Body of pancreas (tissue), 4 donors: ENCODE measurements at places on chromosomes 6 and 20. TPM values are rescaled to one million over a fixed set of nuclear protein-coding genes. Genes with fewer than 3 reads are reported as not detected.

GRCh38 chr6:158717341-158718330 is 67.8 kb downstream of the SYTL3 start:
- peaks cover 8% of the 10 kb centered on the region for H3K4me1 ChIP-seq
- no peak overlapping the region for H3K4me3 ChIP-seq
- no peak overlapping the region for H3K27ac ChIP-seq
- no peaks in the 10 kb centered on the region for H3K36me3 ChIP-seq
- DNase-seq, result no peak
- H3K27me3 ChIP-seq, result no peaks in the 10 kb centered on the region

- H3K36me3 ChIP-seq, result no peaks in the 10 kb centered on the region
- no peak overlapping the region for H3K27ac ChIP-seq
- no peak overlapping the region for H3K4me3 ChIP-seq
Measured at GRCh38 chr6:167090171-167090570, 32.7 kb upstream of the CCR6 start.

DNA sequence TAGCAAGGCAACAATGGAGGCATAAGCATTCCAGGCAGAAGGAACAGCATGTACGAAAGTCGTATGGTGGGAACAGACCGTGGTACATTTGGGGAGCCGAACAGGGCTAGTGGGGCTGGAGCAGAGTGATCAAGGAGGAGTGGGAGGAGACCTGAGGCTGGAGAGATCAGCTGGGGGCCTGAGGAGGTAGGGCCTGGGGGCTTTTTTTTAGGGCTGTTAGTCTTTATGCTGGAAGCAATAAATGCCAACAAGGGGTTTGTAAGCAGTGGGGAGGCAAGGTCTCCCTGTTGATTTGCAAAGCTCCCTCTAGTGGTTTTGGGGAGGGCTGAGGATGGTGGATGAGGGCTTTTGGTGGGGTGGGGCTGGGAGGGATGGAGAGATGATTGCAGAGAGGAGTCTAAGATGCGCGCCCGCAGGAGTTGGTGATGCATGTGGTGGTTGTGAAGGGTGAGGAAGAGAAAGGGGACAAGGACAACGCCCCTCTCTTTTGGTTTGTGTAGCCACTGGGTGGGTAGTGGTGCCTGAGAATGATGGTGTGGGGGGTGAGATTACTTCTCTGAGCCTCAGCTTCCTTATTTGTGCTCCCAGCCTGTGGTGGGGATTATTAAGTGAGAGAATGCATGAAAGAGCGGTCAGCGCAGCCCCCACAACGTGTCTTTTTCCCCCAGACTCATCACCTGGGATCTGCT is 74.1 kb upstream of the TOX2 start:
- DNase-seq, result no peak
- no peak overlapping the region for H3K27ac ChIP-seq
- H3K4me1 ChIP-seq, result no peaks in the 10 kb centered on the region

DNA sequence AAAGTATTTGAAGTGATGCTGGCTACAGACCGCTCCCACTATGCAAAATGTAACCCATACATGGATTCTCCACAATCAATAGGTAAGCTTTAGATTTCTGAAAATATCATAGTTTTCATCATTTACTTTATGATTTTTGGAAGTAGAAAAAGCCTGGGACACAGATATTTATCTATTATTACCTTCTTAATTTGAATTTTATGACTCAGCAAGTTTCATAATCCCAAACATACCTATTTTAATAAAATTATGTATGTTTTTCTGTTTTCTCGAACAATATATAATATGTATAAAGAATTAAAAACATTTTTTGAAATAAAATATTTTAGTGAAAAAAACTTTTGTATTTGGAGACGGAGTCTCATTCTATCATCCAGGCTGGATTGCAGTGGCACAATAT is 21.6 kb downstream of the PCMT1 start:
- H3K27ac ChIP-seq, result no peak overlapping the region
- H3K4me1 ChIP-seq, result peaks cover 11% of the 10 kb centered on the region
- no peak for DNase-seq
- H3K27me3 ChIP-seq, result no peaks in the 10 kb centered on the region
- H3K4me3 ChIP-seq, result no peak overlapping the region

DNA sequence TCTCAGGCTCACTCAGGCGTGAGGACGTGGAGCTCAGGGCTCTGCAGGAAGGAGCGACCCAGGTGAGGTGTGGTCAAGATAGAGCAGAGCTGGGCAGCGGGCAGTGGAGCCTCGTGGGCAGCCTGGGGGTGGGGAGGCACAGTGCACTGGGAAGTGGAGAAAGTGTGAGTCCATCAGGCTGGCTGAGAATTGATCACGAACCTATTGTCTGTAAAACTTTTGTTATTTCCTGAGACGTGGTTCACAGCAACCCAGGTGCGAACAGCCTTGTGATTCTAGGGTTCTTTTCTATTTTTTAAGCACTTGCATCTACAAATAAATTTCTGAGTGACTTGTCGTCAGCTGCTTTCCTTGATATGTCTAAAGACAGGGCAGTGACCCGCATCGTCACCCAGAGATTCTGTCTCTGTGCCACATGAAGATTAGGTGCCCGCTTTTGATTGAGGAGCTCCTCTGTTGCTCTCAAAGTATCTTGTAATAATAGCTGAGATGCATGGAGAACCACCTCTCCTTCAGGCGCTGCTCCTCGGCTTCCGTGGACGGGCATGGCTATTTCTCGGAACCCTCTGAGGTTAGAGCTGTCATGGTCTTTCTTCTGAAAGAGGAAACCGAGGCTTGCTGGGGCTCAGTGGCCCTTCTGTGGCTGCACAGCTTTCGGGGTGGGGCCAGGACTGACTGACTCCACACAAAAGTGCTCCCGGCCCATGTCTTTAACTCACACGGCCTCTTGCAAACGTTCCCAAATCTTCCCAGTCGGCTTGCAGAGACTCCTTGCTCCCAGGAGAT is 662 bp upstream of the CCR6 start:
- no peak for DNase-seq
- no peaks in the 10 kb centered on the region for H3K4me1 ChIP-seq
- H3K27ac ChIP-seq, result no peak overlapping the region
- H3K4me3 ChIP-seq, result no peak overlapping the region
- no peaks in the 10 kb centered on the region for H3K27me3 ChIP-seq

DNA sequence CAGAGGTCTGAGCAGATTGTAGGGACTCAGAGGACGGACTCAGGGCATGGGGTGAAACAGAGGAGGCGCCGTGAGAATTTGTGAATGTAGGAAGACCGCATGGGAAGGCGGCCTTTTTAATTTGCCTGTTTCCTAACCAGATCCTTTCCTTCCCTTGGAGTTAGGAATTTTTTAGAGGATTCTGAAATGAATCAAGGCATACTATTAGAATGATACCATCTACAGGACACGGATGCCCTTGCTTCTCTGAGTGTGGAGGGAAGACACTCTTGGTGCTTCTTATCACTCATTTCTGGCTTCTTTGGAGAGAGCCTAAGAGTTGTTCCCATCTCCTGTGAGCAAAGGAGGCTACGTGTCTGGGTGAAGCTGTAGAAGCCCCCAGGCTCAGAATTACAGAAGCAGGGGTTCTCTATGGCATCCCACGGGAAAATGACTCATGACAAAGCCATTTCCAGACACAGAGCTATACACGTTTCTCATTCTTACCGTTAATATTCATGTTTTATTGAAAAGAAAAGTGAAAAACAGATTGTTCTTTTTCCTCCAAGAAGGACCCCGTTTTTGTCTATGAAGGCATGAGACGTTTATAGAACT is 148.5 kb downstream of the EDN3 start:
- H3K4me1 ChIP-seq, result no peaks in the 10 kb centered on the region
- H3K27me3 ChIP-seq, result no peaks in the 10 kb centered on the region
- DNase-seq, result no peak
- H3K4me3 ChIP-seq, result no peak overlapping the region
- H3K27ac ChIP-seq, result no peak overlapping the region
- no peaks in the 10 kb centered on the region for H3K36me3 ChIP-seq

DNA sequence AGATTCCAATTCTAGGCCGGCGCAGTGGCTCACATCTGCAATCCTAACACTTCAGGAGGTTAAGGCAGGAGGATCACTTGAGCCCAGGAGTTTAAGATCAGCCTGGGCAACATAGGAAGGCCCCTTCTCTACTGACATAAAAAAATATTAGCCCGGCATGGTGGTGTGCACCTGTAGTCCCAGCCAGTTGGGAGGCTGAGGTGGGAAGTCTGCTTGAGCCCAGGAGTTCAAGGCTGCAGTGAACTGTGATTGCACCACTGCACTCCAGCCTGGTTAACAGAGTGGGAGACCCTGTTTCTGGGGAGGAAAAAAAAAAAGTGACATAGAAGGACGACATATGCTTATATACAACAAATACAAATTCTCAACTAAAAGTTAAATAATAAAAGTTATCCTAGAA is 30.9 kb downstream of the B4GALT5 start:
- no peak overlapping the region for H3K4me3 ChIP-seq
- no peak overlapping the region for H3K27ac ChIP-seq
- H3K27me3 ChIP-seq, result no peaks in the 10 kb centered on the region
- H3K4me1 ChIP-seq, result peaks cover 65% of the 10 kb centered on the region
- DNase-seq, result no peak

DNA sequence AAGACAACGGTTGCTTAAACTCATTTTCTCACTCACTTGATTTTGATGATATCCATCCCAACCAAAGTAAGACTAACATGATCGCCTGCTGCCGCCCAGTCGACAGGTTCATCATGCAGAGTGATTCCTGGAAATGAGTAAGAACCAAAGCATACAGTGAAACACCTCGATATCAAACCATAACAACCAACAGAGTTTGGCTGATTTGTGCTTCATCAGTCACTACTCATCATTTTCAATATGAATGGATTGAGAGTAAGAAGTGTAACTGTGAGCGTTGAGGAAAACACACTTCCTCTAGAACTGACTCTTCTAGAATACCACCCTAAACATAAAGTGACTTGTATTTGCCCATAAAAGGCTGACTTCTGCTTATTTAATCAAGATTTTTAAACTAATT is 29.2 kb upstream of the ALDH8A1 start:
- no peaks in the 10 kb centered on the region for H3K4me1 ChIP-seq
- H3K27ac ChIP-seq, result no peak overlapping the region
- H3K4me3 ChIP-seq, result no peak overlapping the region
- no peak for DNase-seq
- no peaks in the 10 kb centered on the region for H3K36me3 ChIP-seq

DNA sequence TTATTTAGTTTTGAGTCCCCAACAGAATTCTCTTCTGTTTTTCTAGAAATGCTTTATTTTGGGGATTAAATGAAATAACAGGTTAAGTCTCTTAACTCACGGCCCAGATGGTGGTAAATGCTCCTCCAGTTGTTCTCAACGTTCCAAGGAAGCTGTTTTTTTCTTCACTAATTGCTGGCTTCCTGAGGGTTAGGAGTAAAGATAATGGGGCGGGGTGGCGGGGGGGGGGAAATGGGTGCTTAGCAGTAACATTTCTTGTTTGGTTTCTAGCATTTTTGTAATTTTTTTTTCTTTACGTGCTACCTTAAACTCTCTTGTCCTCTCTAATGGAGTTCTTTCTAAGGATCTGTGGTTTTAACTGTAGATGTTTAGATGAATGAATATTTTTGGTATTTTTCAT is 2.2 kb downstream of the SRSF3 start:
- H3K36me3 ChIP-seq, result peaks cover 11% of the 10 kb centered on the region
- peaks cover 56% of the 10 kb centered on the region for H3K4me1 ChIP-seq
- H3K27ac ChIP-seq, result peak overlapping the region; percentile 97

- H3K27me3 ChIP-seq, result no peaks in the 10 kb centered on the region
- no peak for DNase-seq
- no peak overlapping the region for H3K4me3 ChIP-seq
Measured at GRCh38 chr6:148701375-148701774, 45.5 kb upstream of the UST start.

DNA sequence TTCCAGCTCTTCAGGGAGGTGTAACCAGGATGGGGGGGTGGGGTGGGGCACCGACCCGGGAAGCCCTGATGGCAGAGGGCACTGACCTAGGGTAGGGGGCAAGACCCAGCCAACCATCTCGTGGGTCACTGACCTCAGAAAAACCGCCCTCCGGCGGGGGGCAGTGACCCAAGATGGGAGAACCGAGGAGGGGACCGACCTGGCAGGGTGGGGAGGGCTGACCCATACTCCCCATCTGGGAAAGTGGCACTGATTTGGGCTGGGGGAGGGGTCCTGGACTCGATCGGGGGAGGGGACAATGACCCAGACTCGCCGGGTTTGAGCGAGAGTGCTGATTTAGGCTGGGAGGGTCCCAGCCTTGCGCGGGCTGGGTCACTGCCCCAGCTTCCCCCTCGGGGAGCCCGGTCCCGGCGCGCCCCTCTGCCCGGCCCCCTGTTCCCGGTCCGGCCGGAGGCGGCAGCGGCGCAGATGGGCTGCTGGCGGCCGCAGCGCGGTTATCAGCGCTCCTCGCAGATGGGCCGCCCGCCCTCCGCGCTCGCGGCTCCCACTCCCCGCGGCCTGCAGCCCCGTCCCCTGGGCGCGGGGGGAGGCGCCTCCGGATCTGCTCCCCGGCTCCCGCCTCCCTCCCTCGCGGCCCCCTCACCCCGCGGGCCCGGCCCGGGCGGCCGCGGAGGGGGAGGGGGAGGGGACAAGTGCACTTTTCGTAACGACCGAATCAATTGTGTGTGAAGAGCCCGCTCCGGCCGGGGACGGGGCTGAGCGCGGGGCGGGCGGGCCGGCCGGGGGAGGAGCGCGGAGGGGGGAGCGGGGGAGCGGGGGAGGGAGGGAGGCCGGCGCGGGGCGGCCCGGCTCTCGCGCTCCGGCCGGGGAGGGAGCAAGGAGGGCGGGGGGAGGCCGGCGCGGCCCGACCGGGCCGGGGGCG is 2.2 kb downstream of the NOL4L start:
- no peaks in the 10 kb centered on the region for H3K36me3 ChIP-seq
- DNase-seq, result no peak
- peaks cover 17% of the 10 kb centered on the region for H3K4me1 ChIP-seq
- H3K4me3 ChIP-seq, result peak overlapping the region; percentile 15

GRCh38 chr6:8030920-8031319 is 33.3 kb downstream of the BLOC1S5 start:
- peaks cover 23% of the 10 kb centered on the region for H3K4me1 ChIP-seq
- H3K27me3 ChIP-seq, result no peaks in the 10 kb centered on the region
- H3K36me3 ChIP-seq, result no peaks in the 10 kb centered on the region
- no peak overlapping the region for H3K27ac ChIP-seq
- no peak for DNase-seq

DNA sequence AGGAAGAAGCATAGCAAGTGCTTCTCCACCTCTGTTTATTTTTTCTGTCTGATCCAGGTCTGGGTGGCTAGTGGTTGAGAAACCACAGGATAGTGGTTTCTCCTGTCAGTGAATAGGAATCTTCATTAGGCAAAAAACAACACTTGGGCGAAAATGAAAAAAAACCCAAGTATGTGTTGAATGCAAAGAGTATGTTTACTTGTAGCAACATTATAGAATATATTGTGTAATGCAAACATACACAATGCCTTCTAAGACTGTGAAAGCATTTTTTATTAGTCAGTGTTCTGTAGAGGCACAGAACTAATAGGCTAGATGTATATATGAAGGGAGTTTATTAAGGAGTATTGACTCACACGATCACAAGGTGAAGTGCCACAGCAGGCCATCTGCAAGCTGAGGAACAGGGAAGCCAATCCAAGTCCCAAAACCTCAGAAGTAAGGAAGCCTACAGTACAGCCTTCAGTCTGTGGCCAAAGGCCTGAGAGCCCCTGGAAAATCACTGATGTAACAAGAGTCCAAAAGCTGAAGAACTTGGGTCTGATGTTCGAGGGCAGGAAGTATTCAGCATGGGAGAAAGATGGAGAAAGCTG is 111.1 kb downstream of the UST start:
- H3K27me3 ChIP-seq, result no peaks in the 10 kb centered on the region
- DNase-seq, result no peak
- peaks cover 32% of the 10 kb centered on the region for H3K4me1 ChIP-seq

Gene GDAP1L1
- not detected for total RNA-seq

Gene OR12D3
- not detected for total RNA-seq

Gene LKAAEAR1
- 3.9 TPM for total RNA-seq

Gene ATP6V1G2
- not detected for total RNA-seq

Gene LY6G6F
- total RNA-seq, result not detected

Gene IL17F
- total RNA-seq, result not detected
